ENCODE measurements at places on chromosomes 1 and 21.

DNA sequence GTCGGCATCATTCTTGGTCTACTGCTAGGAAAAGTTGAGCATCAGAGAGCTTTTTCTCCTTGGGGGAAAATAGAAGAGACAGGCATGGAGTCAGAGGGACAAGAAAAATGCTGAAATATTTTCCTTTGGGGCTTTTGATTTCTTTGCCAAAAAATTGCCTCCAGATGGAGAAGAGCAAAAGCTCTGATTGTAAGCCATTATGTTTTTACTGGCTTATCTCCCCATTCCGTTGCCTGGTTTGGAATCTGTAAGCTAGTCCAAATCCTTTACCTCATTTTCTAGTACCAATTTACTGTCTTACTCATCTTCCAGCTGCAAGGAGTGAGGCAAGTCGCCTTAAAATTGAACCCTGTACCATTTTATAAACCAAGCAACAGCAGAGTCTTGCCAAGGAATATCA, 23.3 kb upstream of the NBL1 start:
- no peak for DNase-seq

DNA sequence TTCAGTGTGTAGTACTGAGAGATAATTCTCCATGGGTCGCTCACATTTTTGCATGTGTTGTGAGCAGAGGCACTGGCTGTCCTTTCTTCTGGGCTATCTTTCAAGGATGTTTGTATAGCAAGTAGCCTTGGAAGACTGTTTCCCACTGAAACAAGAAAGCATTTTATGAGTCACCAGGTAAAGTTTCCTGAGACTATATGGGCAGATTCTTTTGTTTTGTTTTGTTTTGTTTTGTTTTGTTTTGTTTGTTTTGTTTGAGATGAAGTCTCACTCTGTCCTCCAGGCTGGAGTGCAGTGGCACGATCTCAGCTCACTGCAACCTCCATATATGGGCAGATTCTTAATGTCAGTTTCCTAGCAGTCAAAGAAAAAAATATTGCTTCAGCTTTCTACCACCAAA, 912.6 kb downstream of the TTLL7 start:
- DNase-seq: no peak

DNA sequence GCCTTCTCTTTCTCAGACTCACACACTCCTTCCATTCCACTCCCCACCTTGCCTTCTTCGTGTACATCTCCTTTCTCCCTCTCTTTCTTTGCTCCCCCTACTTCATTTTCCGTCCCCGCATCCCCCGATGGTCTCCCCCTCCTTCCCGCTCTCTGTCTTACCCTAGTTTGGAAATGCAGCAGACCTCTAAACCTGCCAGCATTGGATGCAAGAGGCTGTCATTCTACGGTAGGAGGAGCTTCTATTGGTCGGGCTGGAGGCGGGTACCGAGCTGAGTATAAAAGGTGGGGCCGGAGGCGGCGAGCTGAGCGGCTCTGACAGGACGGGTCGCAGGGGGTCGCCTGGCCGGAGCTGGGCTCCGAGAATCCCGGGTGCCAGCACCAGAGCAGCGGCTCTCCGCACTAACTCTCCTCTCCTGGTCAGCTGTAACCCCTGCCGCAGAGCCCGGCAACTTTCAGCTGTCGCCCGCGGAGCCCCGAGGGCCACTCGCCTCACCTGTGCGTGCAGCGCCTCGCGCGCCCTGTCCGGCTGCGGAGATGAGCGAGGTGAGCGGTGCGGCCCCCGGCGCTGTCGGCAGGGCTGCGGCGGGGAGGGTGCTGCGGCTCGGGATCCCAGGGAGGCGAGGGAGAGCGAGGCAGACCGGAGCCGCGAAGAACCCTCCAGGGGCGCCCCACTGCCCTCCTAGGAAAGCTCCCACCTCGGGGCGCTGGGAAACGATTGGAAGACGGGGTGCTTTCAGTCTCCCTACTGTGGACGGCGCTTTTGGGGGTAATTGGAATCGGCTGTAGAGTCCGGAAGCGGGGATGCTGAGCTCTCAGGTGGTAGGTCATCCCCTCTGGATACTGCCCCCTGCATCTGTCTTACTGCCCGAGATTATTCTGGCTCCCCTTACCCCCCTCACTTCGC, at the start of gene PCP4L1:
Gene PCP4L1, plus strand, starts transcription at position 307 of the 906 bp plus-strand sequence. Its CDS starts 230 bp downstream, at position 537.
- no peak for DNase-seq

DNA sequence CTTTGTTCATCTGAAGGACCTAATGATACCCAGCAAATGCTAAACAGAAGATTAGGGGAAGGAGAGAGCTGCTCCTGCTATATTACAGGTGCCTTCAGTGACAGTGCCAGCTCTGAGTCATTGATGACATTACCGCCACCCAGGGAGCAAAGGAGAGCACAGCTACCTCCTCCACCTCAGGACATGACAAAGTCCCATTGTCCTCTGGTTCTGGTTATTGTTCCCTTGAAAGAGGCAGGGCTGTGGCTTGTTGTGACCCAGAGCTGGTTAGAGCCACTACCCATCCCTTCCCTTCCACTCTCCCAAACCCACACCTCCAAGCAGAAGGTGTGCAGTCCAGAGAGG, 363.5 kb upstream of the DUSP10 start:
- no peak for DNase-seq

DNA sequence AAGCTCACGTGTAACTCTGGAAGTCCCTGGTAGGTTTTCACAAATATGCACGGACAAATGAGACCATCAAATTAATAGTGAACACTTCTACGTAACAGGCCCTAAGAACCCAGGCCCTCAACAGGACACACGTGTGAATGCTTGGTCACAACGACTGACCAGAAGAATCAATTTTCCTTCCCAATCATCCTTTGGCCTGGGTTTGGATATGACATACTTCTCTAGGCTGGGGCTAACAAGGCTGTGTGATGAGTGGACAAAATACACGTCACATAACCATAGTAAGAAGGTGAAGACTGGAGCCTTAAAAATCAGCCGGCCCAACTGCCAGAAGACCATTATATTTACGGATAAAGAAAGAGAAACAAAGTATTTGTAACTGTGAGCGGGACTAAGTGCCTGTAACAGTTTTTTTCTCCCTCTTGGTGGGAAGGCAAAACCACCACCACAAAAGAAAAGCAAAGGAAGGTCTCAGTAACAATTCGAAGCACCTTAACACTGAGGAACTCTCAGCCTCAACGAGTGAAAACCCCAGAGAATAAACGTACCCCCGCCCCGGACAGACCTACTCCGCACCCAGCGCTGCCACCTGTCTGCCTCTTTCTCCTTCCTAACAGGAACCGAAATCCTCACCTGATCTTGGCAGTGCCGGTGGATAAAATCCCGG, 450 bp downstream of the SDE2 start:
- no peak for DNase-seq

GRCh38 chr1:224513787-224514209, 79.2 kb upstream of the WDR26 start:
- DNase-seq: peak; percentile 53

GRCh38 chr21:45202889-45203288, 84.8 kb downstream of the POFUT2 start:
- DNase-seq: no peak

DNA sequence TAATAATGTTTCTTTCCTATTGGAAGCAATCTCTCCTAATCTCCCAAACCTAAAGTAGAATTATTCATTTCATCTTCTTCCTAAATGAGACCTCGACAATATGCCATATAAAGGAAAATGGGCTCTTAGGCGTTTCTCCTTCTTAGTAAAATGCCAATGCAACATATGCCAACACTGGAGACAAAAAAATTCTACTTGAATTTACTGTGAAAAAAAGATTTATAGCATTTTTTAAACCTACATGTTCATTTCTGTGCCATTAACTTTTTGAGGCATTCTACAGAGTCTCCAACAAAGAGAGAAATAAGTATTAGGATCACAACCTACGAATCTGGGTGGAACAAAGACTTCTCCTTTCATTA, 1.3 kb downstream of the WDR47 start:
- no peak for DNase-seq

DNA sequence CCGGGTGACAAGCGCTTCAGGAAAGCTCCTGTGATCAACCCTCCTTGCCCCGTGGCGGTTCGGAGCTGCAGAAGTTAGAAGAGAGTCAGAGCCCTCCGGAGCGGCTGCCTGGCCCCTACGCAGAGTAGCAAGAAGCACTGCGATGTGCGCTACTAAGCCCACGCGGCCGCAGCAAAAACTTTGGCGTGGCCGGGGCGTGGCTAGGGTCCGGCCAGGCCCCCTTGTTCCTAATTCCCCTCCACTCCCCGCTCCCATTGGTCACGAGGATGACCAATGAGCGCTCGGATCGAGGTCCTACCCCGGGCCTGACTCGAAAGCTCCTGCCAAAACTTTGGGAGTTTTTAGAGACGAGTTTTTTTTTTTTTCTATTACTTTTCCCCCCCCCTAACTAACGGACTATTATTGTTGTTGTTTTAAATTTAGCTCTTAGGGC, at the start of gene HLX:
Gene HLX, plus strand, starts transcription at position 368 of the 433 bp plus-strand sequence. CDS start 415 bp downstream, outside the sequence.
- no peak for DNase-seq

DNA sequence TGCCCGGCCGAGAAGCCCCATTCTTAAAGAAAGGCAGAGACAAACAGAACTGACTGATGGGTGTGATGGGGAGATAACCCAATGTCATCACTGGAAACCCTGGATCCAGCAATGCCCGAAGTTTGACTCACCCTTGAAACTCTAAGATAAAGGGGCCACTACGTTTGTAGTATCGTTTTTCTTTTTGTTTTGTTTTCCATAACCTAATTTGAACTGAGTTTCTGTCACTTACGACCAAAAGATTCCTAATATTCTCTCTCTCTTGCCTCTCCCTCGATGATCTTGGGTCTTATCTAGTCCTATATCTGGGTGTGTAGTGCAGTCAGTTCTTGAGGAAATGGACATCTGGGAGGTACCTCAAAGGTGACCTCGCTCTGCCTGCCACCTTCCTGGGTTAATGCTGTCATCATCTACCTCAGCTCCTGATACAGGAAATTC, 57.8 kb upstream of the ID3 start:
- DNase-seq: no peak

DNA sequence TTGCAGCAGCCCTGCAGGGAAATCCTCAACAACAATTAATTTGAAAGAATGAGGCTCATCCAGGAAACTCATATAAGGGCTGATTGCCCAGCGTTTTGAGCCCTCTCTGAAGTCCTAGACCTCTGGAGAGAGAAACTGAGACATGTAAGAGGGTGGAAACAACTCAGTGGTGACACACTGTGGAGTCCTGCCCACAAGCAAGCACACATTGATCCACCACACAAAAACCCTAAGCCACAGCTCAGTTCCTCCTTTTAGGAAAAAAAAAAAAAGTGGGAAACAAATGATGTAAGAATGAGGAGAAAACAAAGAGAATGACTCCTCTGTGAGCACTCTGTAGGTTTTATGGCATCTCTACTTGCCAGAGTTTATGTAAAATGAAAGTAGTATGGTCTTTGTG, 22.9 kb upstream of the PLA2G5 start:
- no peak for DNase-seq

- DNase-seq: no peak
Measured at GRCh38 chr1:228174482-228175315, 9.1 kb downstream of the IBA57 start.

GRCh38 chr1:64087768-64088167, 115.7 kb upstream of the UBE2U start:
- DNase-seq: no peak
